ENCODE measurements at places on chromosomes 11 and 22. TPM values are rescaled to one million over a fixed set of nuclear protein-coding genes. Genes with fewer than 3 reads are reported as not detected.

Gene TCN1
- not detected for total RNA-seq

Gene MFRP
- total RNA-seq: not detected

Gene SDF2L1
- total RNA-seq: 15.2 TPM

Gene OR56A3
- not detected for total RNA-seq

Gene MPEG1
- 151 TPM for total RNA-seq

Gene NTM
- not detected for total RNA-seq

Gene KDM4E
- total RNA-seq: not detected

Gene PNPLA5
- total RNA-seq: not detected

Gene ADAMTS15
- not detected for total RNA-seq

Gene VWCE
- total RNA-seq: 0.41 TPM

Gene GRM5
- total RNA-seq: not detected

Gene OR2AG1
- total RNA-seq: not detected

Gene CASP12
- total RNA-seq: not detected

Gene TANGO2
- 81.1 TPM for total RNA-seq

Gene ELP4
- total RNA-seq: 31.3 TPM

Gene CYTH4
- total RNA-seq: 92.2 TPM

Gene RAB1B
- total RNA-seq: 76.0 TPM

Gene SPECC1L
- 85.3 TPM for total RNA-seq

Gene SHISAL1
- total RNA-seq: not detected

Data from B cell (primary cell).